ENCODE measurements at places on chromosomes 12 and 14. TPM values are rescaled to one million over a fixed set of nuclear protein-coding genes. Genes with fewer than 3 reads are reported as not detected.
A peak's percentile ranks its signal among the peaks of the same experiment; 100 is the strongest.

Gene RFLNA
- total RNA-seq: 4.5 TPM

Gene GZMB
- not detected for total RNA-seq

- H3K27ac ChIP-seq: no peak overlapping the region
- no peak for DNase-seq
- peaks cover 5% of the 10 kb centered on the region for H3K4me1 ChIP-seq
Observed at GRCh38 chr12:89895591-89895990, 187.0 kb upstream of the ATP2B1 start.

DNA sequence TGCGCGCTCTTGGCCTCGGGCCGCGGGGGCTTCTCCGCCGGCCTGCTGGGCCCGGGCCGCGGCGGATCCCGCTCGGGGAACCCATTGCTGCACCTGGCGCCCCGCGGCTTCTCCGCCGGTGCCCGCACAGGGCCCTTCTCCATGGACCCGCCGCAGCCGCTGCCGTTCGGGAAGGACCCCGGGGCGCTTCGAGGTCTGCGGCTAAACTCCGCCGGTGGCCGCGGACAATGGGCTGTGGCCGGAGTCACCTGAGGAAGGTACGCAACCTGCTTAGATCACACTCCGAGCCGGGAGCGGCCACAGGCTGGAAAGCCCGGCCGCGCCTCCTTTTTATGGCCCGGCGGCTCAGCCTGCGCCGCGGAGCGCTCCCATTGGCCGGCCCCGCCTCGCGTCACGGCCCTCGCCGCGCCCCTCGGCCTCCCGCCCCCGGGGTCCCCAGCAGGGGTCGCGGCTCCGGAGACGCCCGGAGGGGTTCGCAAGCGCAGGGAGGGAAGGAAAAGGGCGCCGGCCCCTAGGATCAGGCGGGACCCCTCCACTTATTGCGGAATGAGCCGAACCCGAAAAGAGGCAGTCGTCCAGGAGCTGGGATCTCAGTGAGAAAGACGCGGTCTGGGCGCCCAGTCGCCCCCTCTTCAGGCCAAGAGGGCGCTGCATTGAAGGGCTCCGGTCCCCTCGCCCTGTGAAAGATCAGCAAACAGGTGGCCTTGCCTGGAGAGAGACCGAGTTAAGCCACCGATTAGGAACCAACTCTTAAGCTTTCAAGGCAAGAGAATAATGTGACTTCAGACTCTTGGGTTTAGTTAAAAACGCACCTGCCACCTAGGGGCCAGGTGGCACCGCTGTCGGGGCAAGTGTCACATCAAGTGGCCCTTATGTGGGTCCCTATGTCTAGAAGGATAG is at the start of gene GCH1:
GCH1 (minus strand) TSS at position 306 of the 900 bp plus-strand sequence; CDS start at position 143, 163 bp downstream.
- H3K4me3 ChIP-seq: peak within 1 kb of the TSS; percentile 73
- peak; percentile 92 for DNase-seq
- no peaks in the 10 kb centered on the region for H3K36me3 ChIP-seq
- peaks cover 23% of the 10 kb centered on the region for H3K27me3 ChIP-seq

GRCh38 chr12:67426067-67426466 is 156.9 kb downstream of the CAND1 start:
- H3K36me3 ChIP-seq: no peaks in the 10 kb centered on the region
- no peak overlapping the region for H3K4me3 ChIP-seq
- DNase-seq: peak; percentile 68
- peaks cover 7% of the 10 kb centered on the region for H3K4me1 ChIP-seq
- H3K27ac ChIP-seq: peak overlapping the region; percentile 16

- H3K36me3 ChIP-seq: no peaks in the 10 kb centered on the region
- H3K4me3 ChIP-seq: no peak overlapping the region
Observed at GRCh38 chr14:28272270-28272669, 494.3 kb upstream of the FOXG1 start.
